ENCODE measurements at places on chromosomes 7 and 10.

- DNase-seq, result no peak
Observed at GRCh38 chr7:134885967-134886352, 100.3 kb upstream of the AGBL3 start.

GRCh38 chr7:156918635-156919034, 25.7 kb upstream of the LMBR1 start:
- no peak for DNase-seq

GRCh38 chr10:48478980-48479811, 125.7 kb downstream of the ARHGAP22 start:
- DNase-seq, result no peak

- DNase-seq, result no peak
Observed at GRCh38 chr10:114990991-114991390, 53.0 kb downstream of the TRUB1 start.

GRCh38 chr10:43044448-43044921, 32.4 kb upstream of the RET start:
- no peak for DNase-seq

DNA sequence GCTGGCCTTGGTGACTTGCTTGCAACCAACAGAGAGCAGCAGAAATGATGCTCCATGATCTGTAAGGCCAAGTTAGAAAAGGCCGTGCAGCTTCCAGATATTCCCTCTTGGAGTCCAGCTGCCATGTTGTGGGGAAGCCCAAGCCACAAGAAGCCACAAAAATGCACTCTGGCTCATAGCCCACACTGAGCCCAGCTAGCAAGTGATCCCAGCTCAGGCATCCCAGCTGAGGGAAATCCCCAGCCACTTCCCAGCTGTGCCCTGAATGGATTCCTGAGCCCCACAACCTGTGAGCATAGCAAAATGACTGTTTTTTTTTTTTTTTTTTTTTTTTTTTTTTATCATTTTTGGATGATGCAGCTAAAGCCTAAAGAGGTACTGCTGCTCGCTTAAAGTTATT, 11.1 kb upstream of the SDK1 start:
- DNase-seq, result no peak

GRCh38 chr7:11607686-11608085, 224.3 kb downstream of the THSD7A start:
- DNase-seq, result no peak

GRCh38 chr7:117688126-117688525, 185.1 kb downstream of the CTTNBP2 start:
- no peak for DNase-seq

- DNase-seq, result no peak
Observed at GRCh38 chr7:33893377-33893776, 12.0 kb upstream of the BMPER start.

- DNase-seq, result no peak
Observed at GRCh38 chr7:29809533-29810155, 3.3 kb downstream of the WIPF3 start.

DNA sequence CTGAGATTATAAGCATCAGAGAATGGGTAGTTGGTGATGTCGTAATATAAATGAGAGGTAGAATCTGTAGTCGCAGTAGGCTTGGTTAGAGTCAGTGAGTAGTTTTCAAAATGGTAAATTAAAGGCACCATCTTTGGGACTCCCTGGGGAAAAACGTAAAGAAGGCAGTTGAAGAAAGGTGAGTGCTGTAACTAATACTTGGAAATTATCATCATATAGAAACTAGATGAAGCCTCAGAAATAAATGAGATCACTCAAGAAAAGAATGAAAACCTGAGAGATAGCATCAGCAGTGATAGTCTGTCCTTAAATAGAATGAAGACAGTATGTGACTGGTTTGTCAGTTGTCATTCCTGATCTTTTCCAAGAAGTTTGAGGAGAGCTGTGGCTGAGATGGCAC, 23.8 kb downstream of the PALS2 start:
- DNase-seq, result no peak

DNA sequence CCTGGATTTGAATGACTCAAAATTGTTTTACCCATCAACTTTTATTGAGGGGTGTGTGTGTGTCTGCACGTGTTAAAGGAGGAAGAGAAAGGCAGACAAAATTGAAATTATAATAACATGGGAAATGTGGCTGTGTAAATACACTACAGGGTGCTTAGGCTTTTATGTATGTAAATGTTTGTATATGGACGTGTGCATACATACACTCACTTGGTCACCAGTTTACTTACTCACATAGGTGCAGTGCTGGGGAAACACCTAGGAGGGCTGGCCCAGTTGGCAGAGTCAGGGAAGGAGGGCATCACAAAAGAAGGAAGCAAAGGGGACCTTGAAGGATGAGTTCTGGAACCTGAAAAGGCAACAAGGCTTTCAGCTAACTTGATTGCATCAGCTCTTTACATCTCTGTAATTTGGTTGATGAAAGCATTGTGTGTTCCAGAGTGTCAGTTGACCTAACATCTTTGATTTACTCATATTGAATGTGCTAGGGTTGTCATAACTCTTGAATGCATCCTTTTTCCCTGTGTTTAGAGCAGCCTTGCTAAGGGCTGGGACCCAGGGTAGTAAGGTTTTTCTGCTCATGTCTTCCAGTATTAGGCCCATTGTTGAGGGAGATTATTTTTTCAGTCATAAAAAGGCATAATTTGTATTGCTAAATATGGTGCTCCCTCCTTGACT, 10.2 kb downstream of the WDR11 start:
- no peak for DNase-seq

- no peak for DNase-seq
Observed at GRCh38 chr10:120734483-120735078, 116.6 kb upstream of the WDR11 start.

GRCh38 chr7:142568435-142569097, 180.7 kb upstream of the PRSS1 start:
- DNase-seq, result no peak

GRCh38 chr10:27258838-27259812, 18.5 kb upstream of the ACBD5 start:
- DNase-seq, result no peak

DNA sequence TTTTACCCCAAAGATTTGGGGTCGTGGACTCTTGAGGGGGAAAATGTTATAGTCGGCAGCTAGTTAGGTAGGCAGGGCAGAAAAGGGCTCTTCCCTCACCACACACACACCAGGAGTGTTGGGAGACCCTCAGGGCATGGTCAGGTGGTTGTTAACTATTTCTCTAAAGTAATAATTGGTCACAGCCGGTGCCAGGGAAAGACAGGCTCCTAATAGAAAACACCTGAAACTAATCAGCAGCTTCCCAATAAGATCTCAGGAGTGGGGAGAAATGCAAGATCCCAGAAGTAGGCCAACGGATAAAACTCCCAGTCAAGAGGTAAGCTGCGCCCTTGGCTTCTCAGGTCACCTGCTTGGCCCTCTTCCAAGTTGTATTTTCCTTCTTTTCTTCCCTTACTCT, 213.1 kb downstream of the PHTF2 start:
- DNase-seq, result no peak

DNA sequence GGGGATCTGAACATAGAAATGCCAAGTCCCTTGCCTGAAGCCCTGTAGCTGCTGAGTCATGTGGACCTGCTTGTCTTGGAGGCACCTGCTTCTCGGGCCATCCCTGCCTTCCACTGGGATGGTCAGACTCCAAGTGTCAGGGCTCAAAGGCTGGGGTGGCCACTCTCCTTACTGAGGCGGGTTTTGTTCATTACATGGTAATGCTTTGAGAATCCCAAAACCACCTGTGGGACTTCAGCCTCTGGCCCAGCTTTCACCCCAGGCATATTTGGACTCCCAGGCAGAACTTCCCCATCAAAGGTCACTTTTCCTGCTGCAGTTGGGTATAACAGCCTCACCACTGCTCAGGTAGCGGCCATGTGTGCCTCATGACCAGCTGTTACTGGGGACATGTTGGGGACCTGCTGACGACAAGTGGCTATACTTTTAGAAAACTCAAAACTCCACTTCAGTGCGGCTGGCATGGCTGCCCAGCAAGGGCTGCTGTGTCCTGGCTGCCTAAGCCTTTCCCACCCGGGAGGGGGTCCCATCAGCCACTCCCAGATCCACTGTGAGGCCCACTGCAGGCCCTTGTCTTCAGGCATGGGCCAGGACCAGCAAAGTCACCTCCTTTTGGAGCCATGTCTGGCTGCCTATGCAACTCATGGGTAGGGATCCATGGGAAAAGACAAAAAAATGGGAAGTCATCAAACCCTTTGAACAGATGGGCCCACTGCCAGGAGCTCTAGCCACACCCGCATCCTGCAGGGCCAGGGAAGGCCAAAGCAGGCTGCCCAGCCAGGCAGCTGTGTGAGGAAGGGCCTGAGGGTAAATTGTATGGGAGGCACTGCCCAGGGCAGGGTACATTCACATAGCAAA, 96.7 kb downstream of the ARHGAP22 start:
- no peak for DNase-seq
